ENCODE measurements at places on chromosomes 6 and 20. TPM values are rescaled to one million over a fixed set of nuclear protein-coding genes. Genes with fewer than 3 reads are reported as not detected.

- no peak overlapping the region for H3K27ac ChIP-seq
- H3K4me3 ChIP-seq: no peak overlapping the region
- H3K4me1 ChIP-seq: no peaks in the 10 kb centered on the region
- DNase-seq: no peak
These were observed 249.3 kb upstream of the PLN start for GRCh38 chr6:118298476-118299427.

Gene BTNL2
- not detected for total RNA-seq

DNA sequence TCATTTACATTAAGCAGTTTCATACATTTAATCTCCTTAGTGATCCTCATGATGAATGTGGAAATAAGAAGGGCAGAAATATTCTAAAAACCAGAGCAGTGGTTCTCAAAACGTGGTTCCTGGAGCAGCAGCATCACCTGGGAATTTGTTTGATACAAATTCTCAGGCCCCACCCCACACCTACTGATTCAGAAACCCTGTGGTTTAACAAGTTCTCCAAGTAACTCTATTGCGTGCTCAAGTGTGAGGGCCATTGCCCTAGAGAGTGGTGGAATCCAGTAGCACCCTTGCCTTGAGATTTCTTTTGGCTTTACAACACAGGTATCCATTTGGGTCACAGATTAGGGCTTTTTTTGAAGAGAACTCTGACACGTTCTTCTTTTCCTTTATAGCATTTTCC, 354.6 kb upstream of the FLRT3 start:
- H3K4me1 ChIP-seq: no peaks in the 10 kb centered on the region
- DNase-seq: no peak
- no peaks in the 10 kb centered on the region for H3K27me3 ChIP-seq
- H3K36me3 ChIP-seq: no peaks in the 10 kb centered on the region
- H3K27ac ChIP-seq: no peak overlapping the region

Gene ZSWIM1
- total RNA-seq: 4.2 TPM

Gene SYCP2
- 3.2 TPM for total RNA-seq

Gene MUCL3
- 0.49 TPM for total RNA-seq

- no peaks in the 10 kb centered on the region for H3K27me3 ChIP-seq
- no peaks in the 10 kb centered on the region for H3K36me3 ChIP-seq
- H3K4me3 ChIP-seq: no peak overlapping the region
- H3K4me1 ChIP-seq: peaks cover 12% of the 10 kb centered on the region
- DNase-seq: no peak
- H3K27ac ChIP-seq: peak overlapping the region; percentile 89
These were observed 54.1 kb downstream of the FGD2 start for GRCh38 chr6:37059344-37060194.

- no peak for DNase-seq
- no peaks in the 10 kb centered on the region for H3K27me3 ChIP-seq
- H3K4me1 ChIP-seq: peaks cover 57% of the 10 kb centered on the region
- H3K36me3 ChIP-seq: no peaks in the 10 kb centered on the region
These were observed 1.4 kb upstream of the TRIM39 start for GRCh38 chr6:30325150-30325872.

- no peaks in the 10 kb centered on the region for H3K36me3 ChIP-seq
- DNase-seq: no peak
- no peaks in the 10 kb centered on the region for H3K27me3 ChIP-seq
- no peak overlapping the region for H3K27ac ChIP-seq
These were observed 130.6 kb downstream of the BMP7 start for GRCh38 chr20:57135875-57136274.

Gene PXT1
- not detected for total RNA-seq

GRCh38 chr6:30483677-30484279, 5.5 kb upstream of the HLA-E start:
- no peak for DNase-seq
- H3K4me3 ChIP-seq: no peak overlapping the region
- H3K27ac ChIP-seq: no peak overlapping the region

Gene SNX5
- total RNA-seq: 159 TPM

GRCh38 chr6:89941031-89941762, 46.9 kb downstream of the GJA10 start:
- no peak overlapping the region for H3K4me3 ChIP-seq
- no peaks in the 10 kb centered on the region for H3K4me1 ChIP-seq
- no peaks in the 10 kb centered on the region for H3K36me3 ChIP-seq
- no peaks in the 10 kb centered on the region for H3K27me3 ChIP-seq
- H3K27ac ChIP-seq: no peak overlapping the region

DNA sequence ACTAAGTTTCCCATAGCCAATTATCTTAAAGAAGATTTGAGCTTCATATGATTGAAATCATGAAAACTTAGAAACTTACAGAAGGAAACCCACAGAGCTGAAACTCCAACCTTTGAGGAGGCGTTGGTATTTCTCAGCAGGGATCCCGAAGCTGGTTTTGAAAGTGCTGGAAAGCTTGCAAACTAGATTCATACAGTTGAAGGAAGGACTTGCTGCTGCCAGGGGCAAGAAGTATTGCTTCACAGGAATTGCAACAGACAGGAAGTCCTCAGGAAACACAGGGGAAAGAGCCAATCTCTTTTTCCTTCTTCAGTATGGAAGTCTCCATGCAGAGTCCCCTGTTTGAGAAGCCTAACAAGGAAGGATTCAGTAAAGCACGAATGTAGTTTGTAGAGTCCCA, 419.7 kb downstream of the CD109 start:
- H3K27me3 ChIP-seq: no peaks in the 10 kb centered on the region
- no peak overlapping the region for H3K27ac ChIP-seq
- H3K4me3 ChIP-seq: no peak overlapping the region
- H3K36me3 ChIP-seq: no peaks in the 10 kb centered on the region
- no peak for DNase-seq

DNA sequence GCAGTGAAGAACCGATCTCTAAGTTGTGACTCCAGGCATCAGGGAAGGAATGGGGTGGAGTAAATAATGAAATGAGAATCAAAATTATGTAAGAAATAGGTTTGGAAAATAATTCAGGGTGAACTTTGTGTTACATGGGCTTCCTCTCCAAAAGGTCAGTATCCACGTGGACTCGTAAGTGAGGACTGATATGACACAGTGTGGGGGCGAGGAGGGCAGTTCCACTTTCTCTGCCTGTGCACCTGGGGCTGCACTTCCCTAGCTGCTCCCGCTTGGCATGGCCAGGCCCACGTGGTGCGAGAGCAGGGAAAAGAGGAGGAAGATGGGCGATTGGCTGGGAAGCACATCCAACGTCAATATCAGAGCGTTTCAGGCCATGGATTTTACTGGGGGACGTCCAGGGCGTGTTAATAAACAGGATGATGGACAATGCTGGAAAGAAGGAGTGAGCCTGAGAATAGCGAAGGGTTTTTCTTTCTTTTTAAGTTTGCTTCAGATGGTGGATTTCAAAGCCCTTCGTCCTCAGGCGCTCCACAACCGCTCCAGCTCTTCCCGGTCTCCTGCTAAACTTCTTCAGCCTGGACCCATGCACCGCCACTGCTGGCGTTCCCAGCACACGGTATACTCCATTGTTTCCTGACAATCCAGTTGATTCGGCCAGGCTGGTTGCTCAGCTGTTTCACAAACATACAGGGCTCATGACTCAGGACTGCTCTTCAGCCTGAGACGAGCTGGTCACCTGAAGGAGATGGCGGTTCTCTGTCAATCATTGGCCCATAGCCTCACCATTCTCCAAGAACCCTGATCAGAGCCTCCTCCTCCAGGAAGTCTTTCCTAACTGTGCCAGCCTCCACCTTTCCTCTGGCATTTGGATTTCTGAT, 11.8 kb downstream of the CCR6 start:
- H3K4me1 ChIP-seq: no peaks in the 10 kb centered on the region
- H3K36me3 ChIP-seq: no peaks in the 10 kb centered on the region
- DNase-seq: no peak
- no peaks in the 10 kb centered on the region for H3K27me3 ChIP-seq
- H3K4me3 ChIP-seq: no peak overlapping the region
- H3K27ac ChIP-seq: no peak overlapping the region

Gene PROKR2
- total RNA-seq: not detected

Gene SLC4A11
- 4.9 TPM for total RNA-seq

Gene DDX43
- total RNA-seq: 0.49 TPM

- H3K27ac ChIP-seq: no peak overlapping the region
- no peaks in the 10 kb centered on the region for H3K27me3 ChIP-seq
These were observed 6.9 kb downstream of the SGK2 start for GRCh38 chr20:43565758-43566104.

- no peak for DNase-seq
- H3K27me3 ChIP-seq: no peaks in the 10 kb centered on the region
- no peak overlapping the region for H3K4me3 ChIP-seq
- no peaks in the 10 kb centered on the region for H3K36me3 ChIP-seq
- H3K27ac ChIP-seq: no peak overlapping the region
These were observed 230.0 kb upstream of the BTBD3 start for GRCh38 chr20:11687546-11688292.

GRCh38 chr20:21512634-21513180, 1.2 kb downstream of the NKX2-2 start:
- no peaks in the 10 kb centered on the region for H3K36me3 ChIP-seq
- H3K4me1 ChIP-seq: peaks cover 65% of the 10 kb centered on the region
- no peak overlapping the region for H3K27ac ChIP-seq
- H3K4me3 ChIP-seq: peak overlapping the region; percentile 11
- DNase-seq: no peak

- no peaks in the 10 kb centered on the region for H3K27me3 ChIP-seq
- no peak overlapping the region for H3K27ac ChIP-seq
- H3K36me3 ChIP-seq: no peaks in the 10 kb centered on the region
- H3K4me1 ChIP-seq: peaks cover 18% of the 10 kb centered on the region
- H3K4me3 ChIP-seq: no peak overlapping the region
These were observed 26.4 kb downstream of the MAP3K4 start for GRCh38 chr6:161017766-161018564.

Gene PNPLA1
- total RNA-seq: not detected

DNA sequence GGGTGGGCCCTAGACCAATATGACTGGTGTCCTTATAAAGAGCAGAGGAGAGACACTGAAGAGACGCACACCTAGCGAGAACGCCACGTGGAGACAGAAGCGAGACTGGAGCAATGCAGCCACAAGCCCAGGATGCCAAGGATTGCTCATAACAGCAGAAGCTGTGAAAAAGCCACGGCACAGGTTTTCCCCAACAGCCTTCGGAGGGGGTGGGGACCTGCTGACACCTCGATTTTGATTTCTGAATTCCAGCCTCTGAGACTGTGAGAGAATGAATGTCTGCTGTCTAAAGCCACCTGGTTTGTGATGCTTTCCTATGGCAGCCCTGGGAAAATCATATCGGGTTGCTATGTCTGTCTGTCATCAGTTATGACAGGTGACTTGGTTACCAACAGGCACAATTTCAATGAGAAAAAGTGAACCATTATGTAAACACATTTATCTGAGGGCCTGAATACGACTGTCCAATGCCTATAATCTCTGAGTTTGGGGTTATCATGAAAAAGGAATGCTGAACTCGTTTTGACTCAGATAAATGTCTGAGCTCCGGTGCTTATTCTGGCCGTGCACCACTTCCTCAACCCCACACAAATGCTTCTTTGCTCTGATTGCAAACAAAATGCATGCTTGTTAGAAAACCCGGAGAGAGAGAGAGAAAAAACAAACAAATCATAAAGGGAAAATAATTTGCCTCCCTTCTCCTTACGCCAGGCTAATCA, 769.7 kb downstream of the PTPRT start:
- no peak overlapping the region for H3K4me3 ChIP-seq
- no peak overlapping the region for H3K27ac ChIP-seq
- H3K27me3 ChIP-seq: no peaks in the 10 kb centered on the region
- no peak for DNase-seq
- H3K36me3 ChIP-seq: no peaks in the 10 kb centered on the region

DNA sequence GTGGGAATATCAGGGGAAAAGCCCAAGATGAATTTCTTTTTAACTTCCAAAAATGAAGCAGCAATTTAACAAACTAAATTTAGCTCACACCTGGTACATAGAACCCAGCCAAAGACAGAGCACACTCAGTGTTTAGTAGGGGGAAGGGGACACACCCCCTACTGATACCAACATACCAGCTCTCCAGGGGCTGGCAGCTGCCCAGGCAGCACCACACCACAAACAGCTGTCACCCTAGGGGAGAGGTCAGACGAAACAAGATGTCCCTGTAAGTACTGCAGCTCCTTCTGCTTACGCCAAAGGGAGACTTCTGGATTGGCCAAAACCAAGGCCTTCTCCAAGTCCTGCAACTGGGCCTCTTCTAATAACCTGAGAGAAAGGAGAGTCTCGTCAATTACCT, 26.0 kb downstream of the MDN1 start:
- H3K27ac ChIP-seq: no peak overlapping the region
- H3K4me3 ChIP-seq: no peak overlapping the region
- no peaks in the 10 kb centered on the region for H3K4me1 ChIP-seq
- H3K27me3 ChIP-seq: no peaks in the 10 kb centered on the region

DNA sequence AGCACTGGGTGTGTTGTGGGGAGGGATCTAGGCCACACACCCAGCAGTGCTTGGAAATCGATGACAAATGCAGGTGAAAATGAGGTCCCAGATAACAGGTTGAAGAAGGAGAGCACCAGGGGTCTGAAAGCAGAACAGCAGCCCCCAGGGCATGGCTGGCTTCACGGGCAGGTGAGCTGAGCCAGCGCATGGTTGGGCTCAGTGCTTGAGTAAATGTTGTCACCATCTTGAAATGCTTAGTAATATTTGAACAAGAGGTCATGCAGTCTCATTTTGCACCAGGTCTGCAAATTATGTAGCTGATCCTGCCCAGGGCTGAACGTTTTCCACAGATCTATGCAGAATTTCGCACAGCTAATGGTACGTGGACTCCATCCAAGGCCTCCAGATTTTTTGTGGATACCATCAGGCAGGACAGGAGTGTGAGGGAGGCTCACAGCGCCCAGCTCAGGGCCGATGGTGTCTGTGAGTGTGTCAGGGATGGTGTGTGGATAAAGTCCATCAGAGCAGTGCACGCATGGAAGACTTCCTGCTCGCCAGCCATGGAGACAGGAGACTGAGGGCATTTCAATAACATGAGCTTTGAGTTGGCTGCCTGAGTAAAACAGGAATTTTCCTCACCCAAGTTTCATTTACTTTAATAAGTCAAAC, 53.1 kb upstream of the SNX9 start:
- DNase-seq: no peak
- no peaks in the 10 kb centered on the region for H3K36me3 ChIP-seq
- H3K4me3 ChIP-seq: no peak overlapping the region
- peaks cover 27% of the 10 kb centered on the region for H3K4me1 ChIP-seq
- H3K27me3 ChIP-seq: no peaks in the 10 kb centered on the region
- no peak overlapping the region for H3K27ac ChIP-seq

DNA sequence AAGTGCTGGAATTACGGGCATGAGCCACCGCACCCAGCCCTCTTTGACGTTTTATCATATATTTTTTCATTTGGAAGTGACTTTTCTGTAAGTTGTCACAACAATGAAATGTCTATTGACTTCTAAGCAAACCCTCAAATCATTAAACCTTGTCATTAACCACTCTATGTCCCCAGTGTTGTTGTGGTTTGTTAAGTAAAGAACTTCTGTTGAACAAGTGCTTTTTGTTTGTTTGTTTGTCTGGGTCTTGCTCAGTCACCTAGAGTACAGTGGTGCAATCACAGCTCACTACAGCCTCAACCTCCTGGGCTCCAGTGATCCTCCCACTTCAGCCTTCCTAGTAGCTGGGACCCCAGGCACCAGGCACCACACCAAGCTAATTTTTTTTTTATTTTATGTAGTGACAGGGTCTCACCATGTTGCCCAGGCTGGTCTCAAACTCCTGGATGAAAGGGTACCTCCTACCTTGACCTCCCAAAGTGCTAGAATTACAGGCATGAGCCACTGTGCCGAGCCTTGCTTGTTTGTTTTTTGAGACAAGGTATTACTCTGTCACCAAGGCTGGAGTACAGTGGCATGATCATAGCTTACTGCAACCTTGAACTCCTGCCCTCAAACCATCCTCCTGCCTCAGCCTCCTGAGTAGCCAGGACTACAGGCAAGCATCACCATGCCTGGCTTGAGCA, 57.6 kb upstream of the LOC128125822 start:
- H3K27ac ChIP-seq: no peak overlapping the region
- H3K4me1 ChIP-seq: peaks cover 4% of the 10 kb centered on the region
- DNase-seq: no peak

- H3K27me3 ChIP-seq: no peaks in the 10 kb centered on the region
- H3K27ac ChIP-seq: no peak overlapping the region
- DNase-seq: no peak
These were observed 33.8 kb upstream of the KIF25 start for GRCh38 chr6:167963589-167964057.
